ENCODE measurements at places on chromosomes 12 and 14.

DNA sequence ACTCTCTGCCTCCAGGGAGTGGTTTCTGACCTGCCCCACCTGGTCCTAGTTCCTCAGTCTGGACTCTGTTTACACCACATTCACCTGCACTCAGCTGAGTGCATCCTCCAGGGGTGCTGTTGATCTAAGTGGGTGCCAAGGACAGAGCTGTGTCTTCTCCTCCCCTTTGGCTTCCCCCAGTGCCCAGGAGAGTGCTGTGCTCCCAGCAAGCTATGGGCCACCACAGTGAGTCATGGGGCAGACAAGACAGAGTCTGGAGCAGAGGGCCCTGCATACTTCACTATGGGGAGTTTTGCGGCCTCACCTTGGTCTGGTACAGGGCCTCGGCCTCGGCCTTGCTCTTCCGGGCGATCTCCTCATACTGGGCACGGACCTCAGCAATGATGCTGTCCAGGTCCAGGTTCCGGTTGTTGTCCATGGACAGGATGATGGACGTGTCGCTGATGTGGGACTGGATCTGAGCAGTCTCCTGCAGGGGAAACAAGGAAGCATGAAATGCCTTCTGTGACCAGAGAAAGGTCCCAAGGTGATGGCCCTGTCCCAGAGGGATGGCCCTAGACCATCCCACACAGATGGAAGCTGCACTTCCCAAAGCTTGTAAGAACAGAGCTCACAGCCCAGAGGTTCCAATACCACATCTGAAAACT lies 4.9 kb downstream of the KRT73 start:
- DNase-seq = no peak

GRCh38 chr14:77104393-77104792 lies 6.3 kb downstream of the CIPC start:
- no peak for DNase-seq

- no peak for DNase-seq
Measured at GRCh38 chr12:17818931-17819330, 271.1 kb downstream of the RERGL start.

DNA sequence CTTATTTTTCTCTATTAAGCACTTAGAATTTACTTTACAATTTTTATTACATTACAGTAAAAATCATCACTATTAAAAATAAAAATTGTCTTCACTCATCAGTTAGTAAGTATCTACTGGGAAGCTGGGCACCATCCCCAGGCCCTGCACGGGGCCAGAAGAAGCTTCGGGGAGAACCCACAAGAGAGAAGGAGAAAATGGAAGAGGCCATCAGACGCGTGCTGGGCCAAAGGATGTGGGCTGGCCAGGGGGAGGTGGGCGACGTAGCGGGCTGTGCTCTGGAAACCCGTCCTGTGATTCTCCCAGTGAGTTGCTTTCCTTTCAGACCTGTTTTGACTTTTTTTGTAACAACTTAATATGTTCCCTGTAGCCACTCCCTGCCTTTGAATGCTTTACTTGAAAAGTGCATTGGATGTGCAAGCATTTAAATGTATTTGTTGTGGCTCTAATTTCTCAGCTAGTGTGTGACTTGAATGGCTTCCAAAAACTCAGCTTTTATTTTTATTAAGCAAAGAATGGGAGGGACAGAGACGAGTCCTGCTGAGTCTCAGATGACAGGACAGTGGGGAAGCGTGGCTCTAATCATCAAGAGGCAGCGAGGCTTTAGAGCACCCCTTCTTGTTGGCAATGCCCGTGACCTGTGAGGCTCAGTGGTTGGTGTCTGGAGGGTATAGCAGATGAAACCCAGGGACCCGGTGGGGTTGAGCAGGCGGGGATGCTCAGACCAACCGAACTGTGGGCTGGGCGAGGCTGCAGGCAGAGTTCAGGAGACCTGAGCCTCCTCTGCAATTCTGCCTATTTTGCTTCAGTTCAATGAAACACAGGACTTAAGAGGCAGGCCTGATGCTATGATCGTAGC lies 38.8 kb downstream of the SYNE3 start:
- DNase-seq = no peak

DNA sequence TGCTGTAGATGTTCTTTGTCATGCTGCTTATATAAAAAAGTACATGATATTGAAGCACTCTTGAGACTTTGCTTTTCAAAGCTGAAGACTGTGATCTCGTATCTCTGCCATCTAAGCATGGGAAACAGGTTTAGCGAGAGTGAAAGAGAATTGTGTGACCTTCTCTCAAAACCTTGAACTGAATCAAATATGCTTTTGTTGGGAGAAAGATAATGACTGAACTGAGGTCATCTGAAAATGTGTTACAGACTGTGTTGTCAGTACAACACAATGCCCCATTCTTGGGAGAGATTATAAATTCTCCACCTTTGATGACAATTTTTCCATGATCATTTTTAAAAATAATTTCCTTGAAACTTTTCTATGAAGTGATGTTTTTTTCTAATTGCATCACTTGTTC lies 272.1 kb upstream of the SEL1L start:
- DNase-seq = no peak

DNA sequence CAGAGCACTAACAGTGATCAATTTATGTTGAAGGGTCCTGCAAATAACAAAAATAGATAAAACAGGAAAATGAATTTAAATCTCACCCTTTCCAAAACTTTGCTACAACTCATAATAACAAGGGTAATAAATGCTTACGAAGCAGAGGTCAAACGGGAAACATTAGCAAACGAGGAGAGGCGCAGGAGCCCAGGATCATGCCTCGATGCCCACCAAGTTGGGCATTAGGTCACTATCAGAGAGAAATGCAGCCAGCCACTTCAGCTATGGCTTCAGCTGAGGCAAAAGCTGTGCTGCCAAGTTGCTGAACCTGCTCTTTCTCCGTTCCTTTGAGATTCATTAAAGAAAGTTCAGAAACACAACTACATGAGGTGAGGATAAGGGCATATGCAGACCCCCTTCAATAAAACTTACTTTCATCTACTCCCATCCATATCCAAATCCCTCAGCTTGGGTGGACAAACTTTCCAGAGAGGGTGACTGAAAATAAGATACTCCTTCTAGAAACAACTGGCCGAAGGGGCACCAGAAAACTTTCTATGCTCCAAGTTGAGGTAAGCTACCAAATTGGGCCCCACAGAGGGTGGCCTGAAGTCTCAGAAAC lies 7.9 kb downstream of the NKX2-1 start:
- no peak for DNase-seq

All from glutamatergic neuron (in vitro differentiated cells).